Neural progenitor cell (in vitro differentiated cells): ENCODE measurements at places on chromosomes 6 and 20. TPM values are rescaled to one million over a fixed set of nuclear protein-coding genes. Genes with fewer than 3 reads are reported as not detected.

DNA sequence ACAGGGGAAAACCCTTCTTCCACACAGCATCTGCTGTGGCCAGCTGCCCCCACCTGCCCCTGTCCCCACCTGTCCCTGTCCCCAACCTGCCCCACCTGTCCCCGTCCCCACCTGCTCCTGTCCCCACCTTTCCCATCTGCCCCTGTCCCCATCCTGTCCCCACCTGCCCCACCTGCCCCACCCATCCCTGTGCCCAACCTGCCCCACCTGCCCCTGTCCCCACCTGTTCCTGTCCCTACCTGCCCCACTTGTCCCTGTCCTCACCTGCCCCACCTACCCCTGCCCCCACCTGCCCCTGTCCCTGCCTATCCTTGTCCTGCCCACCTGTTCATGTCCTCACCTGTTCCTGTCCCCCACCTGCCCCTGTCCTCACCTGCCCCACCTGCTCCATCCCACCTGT is 6.4 kb upstream of the MYT1 start:
- DNase-seq, result no peak

DNA sequence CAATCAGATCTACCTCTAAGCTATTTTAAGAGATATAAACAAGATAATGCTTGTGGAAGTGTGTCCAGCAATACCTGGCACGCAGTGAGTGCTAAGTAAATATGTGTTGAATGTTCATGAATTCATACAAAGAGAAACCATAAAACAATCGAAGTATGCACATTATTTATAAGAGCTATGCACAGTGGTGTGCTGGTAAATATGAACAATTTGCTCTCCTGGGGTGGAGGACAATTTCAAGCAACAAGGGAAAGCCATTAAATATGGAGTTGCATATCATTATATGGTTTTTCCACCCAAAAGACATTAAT is 526.6 kb upstream of the MARCKS start:
- DNase-seq, result no peak

- DNase-seq, result no peak
Observed at GRCh38 chr6:134249759-134250602, 67.9 kb downstream of the SGK1 start.

- DNase-seq, result no peak
Observed at GRCh38 chr6:34656378-34657036, 40.1 kb downstream of the ILRUN start.

GRCh38 chr20:5172167-5172601 is 45.4 kb downstream of the CDS2 start:
- DNase-seq, result no peak

GRCh38 chr6:77883851-77884250 is 231.0 kb downstream of the MEI4 start:
- no peak for DNase-seq

DNA sequence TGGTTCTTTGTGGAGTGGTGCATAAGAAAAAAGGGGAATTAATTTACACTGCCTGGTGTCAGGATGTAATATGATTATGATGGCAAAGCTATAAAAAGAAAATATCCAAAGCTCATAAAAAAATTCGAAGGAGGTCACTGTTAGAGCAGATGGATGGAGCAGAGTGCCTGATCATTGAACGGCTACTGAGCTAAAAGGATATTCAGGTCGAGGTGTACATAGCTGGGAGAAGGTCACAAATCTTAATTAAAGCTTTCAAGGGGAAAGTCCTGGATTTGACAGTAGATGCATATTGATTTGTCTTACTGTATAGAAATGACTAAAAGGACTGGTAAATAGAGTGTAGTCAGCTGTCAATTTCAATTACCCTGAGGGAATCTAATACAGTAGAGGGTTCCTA is 84.4 kb downstream of the PKIB start:
- DNase-seq, result no peak

The CST5 gene
- total RNA-seq, result not detected in 2 replicates

The PSORS1C2 gene
- not detected in 2 replicates for total RNA-seq

The BPIFA1 gene
- total RNA-seq, result not detected in 2 replicates

The OR2J3 gene
- total RNA-seq, result 0.04 TPM in 1 of 2 replicates, not detected in the other

- no peak for DNase-seq
Observed at GRCh38 chr6:166446567-166447065, 63.9 kb upstream of the MPC1 start.

DNA sequence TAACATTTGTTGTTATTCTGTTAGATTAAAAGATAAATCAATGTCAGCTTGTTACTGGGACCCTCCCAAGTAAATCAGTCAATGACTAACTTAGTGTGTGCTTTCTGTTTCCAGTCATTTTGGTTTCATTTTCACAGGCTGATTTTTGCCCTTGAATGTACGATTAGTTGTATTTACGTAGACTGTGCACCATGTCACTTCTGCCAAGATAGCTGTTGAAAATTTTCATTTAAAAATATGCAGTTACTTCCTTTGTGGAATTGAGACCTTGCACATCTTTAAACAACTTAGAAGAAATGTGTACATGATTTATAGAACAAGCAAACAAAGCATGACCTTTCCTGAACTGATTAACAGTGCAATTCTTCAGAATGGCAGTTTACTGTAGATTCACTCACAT is 944.8 kb upstream of the CITED2 start:
- DNase-seq, result no peak
